ENCODE measurements at places on chromosomes 5 and 9.

GRCh38 chr5:33308586-33308985 is 132.2 kb upstream of the TARS1 start:
- no peak for DNase-seq

GRCh38 chr9:120998111-120998510 is 52.0 kb downstream of the C5 start:
- no peak for DNase-seq

GRCh38 chr5:93570294-93571113 is 10.5 kb downstream of the NR2F1-AS1 start:
- DNase-seq = no peak

DNA sequence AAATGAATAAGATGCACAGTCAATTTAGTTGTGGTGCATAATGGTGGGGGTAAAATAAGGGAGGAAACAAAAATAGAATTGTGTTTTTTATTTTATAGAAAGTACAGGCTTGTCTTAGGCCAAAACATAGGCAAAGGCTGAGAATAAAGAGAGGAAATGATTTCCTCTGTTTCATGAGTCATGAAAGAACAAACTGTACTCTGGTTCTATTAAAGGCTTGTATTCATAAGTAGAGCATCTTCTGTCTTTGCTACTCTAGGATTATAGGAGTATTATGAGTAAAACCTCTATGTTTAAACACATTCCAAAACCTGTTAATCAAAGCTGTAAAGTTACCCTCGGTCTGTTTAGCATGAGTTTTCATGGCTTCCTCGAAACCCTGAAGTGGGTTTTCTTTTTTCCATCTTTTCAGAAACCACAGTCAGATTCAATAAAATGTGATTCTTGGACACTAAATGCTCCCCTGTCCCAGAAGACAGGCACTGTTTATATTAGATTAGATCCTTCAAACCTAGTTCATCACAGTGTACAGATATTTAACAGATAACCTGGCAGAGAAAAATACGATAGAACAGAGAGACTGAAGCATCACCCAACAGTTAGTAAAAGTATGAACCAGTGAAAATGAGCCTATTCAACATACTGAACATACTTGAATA is 473.9 kb upstream of the CYLC2 start:
- no peak for DNase-seq

DNA sequence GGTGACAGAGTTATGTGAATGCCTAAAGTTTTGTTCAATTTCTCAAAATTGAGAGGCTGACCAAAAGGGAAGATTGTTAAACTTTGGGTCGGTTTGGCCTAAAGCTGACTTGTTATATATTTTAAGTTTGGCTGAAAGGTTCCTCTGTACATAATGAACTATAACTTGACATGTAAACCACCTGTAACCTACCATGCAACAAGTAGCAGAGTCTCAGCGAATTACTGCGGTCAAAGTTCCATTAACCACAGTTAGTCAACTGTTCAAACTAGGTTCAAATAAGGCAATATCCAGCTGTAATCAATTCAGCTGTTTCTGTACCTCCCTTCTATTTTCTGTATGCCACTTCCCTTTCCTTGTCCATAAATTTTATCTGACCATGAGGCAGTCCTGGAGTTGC is 325.1 kb upstream of the NMUR2 start:
- DNase-seq = no peak

- no peak for DNase-seq
These were observed 8.8 kb downstream of the HOMER1 start for GRCh38 chr5:79505138-79505537.

- DNase-seq = no peak
These were observed 57.2 kb downstream of the RASGRF2 start for GRCh38 chr5:81017320-81017719.

DNA sequence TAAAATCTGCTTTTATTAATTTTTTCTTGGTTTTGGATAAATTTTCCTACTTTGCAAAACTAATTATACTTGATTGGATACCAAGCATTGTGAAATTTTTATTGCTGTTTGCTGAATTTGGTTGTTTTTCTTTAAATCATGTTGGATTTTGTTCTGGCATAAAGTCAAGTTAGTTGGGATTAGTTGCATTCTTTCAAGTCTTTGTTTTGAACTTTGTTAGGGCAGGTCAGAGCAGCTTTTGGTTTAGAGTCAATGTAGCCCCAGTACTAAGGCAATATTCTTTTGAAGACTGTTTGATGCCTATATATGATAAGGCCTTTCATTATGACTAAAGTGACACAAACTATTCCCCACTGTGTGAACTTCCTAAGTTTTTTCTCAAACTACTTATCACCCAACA is 531.1 kb downstream of the RASEF start:
- DNase-seq = no peak

DNA sequence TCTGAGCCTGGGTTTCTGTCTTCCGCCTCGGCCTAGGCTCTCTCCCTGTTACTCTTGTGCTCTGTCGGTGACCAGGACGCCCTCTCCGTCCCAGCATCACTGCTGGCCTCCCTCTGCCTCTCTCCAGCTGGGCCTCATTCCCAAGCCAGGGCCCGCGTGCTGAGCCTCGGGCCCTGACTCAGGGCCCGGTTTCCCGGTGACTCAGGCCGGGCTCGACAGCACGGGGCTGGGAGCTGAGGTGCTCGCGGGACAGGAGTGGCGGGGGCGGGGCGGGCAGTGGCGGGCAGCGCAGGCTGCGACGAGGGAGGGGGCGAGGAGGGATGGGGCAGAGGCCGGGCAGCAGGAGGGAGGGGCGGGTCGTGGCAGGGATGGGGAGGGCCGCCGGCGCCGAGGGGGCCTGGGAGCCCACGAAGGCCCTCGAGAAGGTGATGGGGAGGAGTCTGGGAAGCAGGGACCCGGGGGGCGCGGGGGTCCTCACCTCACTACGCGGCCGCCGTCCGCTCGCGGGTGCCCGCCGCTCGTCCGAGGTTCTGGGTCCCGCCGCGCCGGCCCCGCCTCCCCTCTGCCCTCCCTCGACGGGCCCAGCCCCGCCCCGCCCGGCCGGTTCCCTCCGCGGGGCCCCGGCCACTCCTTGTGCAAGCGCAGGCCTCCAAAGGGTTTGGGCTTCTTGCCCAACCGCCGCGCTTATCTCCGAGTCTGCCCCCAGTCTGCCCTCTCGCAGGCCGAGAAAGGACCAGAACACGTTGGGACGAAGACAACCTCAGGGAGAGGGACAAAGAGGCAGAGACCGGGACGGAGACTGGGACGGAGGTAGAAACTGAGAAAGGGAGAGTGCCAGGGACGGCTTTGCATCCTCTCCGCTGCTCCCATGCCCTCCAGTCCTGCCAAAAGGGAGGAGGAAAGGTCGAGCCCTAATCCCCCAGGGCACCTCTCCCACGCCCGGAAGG is at the start of gene ARAP3:
Gene ARAP3 (minus strand): TSS at position 536 of the 947 bp plus-strand sequence. CDS start 1,744 bp downstream, outside the sequence.
- peak; percentile 25 for DNase-seq

DNA sequence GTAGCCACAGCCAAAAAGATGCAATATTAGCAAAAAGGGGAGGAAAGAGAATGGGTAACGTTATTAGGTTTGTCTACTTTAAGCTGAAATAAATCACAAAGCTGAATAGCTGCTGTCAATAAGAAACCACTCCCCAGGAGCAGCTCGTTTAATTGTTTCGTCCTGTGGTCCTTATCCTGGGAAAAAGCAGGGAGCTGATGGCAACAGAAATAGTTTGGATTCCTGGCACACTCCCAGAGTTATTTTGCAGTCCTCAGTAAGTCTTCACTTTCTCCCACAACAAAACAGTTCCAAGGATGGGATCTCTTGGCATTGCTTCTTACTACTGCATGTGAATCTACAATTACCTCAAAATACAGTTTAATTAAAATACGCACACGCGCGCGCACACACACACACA is 28.8 kb downstream of the FRMD3 start:
- DNase-seq = no peak

GRCh38 chr5:78638973-78639669 is 9.5 kb downstream of the LHFPL2 start:
- DNase-seq = no peak

GRCh38 chr9:126783949-126784348 is 20.9 kb upstream of the ZBTB43 start:
- no peak for DNase-seq

DNA sequence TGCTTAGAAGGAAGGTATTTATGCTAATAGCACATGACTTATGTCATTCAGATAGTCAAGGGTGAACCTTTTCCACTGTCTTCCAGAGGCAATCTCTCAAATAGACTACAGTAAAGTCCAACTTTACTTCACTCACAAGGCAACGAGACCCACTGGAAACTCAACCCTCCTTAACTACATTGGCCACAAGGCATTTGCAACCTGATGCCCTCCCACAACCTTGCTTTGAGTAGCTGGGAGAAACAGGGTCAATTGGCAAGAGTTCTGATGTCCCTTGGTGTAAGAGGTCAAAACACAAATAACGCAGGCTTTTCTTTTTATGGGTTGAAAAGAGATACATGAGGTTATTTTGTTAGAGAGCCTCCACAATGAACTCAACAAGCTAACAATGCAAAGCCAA is 6.1 kb downstream of the GAS1 start:
- DNase-seq = no peak

- DNase-seq = no peak
These were observed 171.9 kb downstream of the FBN2 start for GRCh38 chr5:128366147-128366546.

DNA sequence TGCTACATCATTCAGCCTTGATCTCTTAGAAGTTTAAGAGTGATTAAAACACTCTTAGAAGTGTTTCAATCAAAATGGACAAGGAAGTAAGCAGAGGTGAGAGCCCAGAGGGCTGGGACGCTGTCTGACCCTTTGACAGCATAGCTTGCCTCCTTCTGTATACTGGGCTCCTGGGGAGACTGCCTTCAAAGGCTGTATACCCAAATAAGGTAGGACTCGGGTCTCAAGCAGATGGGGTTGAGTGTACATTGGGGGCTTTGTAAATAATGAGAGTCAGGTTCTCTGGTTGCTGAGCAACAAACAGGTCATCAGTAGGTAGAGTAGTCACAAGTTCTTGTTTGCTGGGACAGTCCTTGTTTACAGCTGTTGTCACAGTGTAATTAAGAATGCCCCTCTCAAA is 97.1 kb downstream of the PJA2 start:
- no peak for DNase-seq

GRCh38 chr9:38066914-38067858 is 1.8 kb downstream of the SHB start:
- DNase-seq = peak; percentile 13

DNA sequence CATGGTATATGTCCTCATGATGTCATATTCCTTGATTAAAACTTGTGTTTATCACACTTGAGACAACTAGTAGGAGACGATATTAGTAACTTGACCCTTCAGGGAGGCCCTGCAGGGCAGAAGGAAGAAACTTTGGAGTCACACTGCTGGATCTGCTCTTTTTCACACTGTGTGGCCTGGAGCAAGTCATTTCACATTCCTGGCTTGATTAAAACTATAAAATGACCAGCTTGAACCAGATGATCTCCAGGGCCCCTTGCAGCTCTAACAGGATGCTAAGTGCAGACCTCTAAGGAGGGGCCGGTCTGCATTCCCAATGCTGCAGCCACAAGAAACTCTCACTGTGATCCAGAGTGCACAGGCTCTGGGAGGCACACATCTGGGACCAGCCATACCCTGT is 146.4 kb upstream of the ZNF366 start:
- no peak for DNase-seq

DNA sequence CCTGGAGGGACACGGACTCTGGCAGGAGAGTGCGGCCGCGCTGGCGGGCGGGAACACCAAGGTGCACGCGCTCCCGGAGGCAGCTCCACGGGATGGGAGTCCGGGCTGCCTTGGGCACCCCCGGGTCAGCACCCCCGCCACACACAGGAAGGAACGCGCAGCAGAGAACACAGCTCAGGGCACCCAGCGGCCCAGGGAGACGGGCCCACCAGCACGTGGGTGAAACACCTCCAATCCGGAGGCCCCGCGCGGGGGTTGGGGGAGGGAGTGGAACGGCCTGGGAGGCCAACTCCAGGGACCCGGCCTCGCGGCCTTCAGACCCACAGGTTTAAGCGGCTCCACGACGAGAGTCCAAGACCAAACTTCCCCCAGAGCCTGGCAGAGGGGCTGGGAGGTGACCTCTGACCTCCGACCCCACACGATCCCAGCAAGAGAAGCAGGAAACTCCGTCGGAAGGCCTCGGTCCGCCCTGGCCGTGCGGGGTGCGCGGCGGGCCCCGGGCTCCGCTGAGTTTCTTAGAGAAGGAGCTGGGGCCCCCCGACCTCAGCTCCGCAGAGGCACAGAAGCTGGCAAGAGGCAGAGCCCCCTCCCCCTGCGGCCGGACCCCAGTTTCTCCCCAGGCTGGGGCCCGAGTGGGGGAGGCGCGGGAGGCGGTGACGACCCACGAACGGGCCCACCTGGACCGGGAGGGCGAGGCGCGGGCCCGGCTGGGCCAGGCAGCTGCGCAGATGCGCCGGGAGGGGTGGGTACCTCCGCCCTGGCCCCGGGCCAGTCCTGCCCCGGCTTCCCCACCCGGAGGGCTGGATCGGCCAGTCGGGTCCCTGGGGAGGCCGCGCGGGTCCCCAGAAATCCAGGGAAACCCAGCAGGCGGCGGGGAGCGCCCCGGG is 851 bp downstream of the NACC2 start:
- DNase-seq = peak; percentile 56

- DNase-seq = no peak
These were observed 1.1 kb downstream of the ATPSCKMT start for GRCh38 chr5:10248378-10249260.

GRCh38 chr5:463301-463700 is 20.3 kb downstream of the EXOC3 start:
- DNase-seq = no peak

All from activated CD4-positive, alpha-beta T cell treated with anti-CD3 and anti-CD28 coated beads, Interleukin-2, amount 50 U/mL, for 4 hours (primary cell).